Neuronal stem cell (in vitro differentiated cells): ENCODE measurements at places on chromosomes 7 and 10.
A peak's percentile ranks its signal among the peaks of the same experiment; 100 is the strongest.

DNA sequence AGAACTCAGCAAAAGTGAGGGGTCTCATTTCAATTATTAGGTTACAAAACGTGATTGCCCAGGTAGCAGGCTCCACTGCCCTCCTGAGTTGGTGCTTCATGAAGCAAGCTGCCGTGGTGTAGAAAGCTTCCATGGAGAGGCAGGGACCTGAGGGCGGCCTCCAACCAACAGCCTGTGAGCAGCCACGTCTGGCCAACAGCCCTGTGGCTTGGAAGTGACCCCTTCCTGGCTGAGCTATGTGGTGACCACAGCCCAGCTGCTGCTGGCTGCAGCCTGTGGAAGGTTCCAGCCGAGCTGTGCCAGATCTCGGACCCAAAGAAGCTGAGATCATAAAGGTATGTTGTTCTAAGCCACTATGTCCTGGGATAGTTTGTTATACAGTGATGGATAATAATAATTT lies 122.5 kb upstream of the KLF6 start:
- DNase-seq: no peak

DNA sequence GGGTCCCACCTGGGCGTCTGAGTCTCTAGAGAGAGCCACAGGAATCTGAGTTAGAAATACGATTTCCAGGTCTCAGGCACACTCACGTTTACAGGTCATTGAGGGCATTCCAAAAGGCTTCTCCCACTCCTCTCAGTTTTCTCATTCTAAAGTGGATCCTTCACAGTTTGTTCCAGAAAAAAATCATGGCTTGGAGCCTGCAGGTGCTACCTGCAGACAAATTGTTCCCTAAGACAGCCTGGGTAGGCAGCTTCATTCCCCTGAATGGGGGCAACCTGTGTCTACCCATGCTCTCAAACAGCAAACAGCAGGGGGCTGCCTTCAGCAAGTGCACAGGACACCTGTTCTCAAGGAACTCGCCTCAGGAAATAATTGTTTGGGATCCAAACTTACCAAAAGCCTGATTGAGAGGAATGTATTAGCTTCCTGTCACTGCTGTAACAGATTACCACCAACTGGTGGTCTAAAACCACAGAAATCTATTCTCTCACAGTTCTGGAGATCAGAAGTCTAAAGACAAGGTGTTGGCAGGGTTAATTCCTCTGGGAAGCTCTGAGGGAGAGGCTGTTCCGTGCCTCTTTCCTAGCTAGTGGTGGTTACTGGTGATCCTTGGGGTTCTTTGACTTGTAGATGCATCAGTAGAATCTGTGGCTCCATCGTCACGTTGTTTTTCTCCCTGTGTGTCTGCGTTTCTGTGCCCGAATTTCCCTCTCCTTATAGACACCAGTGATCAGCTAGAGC lies 117.2 kb downstream of the RAB11FIP2 start:
- no peak for DNase-seq

- no peak for DNase-seq
Measured at GRCh38 chr7:116408166-116408565, 91.4 kb upstream of the CAV2 start.

GRCh38 chr10:73003822-73004221 lies 49.2 kb upstream of the PLA2G12B start:
- no peak for DNase-seq

DNA sequence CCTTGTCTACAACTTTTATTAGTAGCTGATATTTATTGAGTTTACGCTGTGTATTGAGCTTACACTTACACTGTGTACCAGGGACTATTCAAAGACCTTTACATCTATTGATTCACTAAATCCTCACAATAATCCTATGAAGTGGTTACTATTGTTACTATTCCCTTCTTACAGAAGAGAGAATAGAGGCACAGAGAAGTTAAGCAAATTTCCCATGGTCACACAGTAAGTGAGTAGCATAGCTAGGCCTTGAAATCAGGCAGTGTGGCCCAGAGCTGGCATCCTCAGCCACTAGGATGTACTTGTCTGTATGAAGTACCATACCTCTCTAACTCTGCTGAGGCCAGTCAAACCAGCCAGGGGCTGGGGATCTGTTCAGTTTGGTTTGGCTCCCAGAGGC lies 7.6 kb downstream of the COL13A1 start:
- no peak for DNase-seq

- no peak for DNase-seq
Measured at GRCh38 chr7:107959527-107959898, 43.4 kb downstream of the LAMB1 start.

GRCh38 chr7:105026750-105027149 lies 12.7 kb downstream of the KMT2E start:
- no peak for DNase-seq

DNA sequence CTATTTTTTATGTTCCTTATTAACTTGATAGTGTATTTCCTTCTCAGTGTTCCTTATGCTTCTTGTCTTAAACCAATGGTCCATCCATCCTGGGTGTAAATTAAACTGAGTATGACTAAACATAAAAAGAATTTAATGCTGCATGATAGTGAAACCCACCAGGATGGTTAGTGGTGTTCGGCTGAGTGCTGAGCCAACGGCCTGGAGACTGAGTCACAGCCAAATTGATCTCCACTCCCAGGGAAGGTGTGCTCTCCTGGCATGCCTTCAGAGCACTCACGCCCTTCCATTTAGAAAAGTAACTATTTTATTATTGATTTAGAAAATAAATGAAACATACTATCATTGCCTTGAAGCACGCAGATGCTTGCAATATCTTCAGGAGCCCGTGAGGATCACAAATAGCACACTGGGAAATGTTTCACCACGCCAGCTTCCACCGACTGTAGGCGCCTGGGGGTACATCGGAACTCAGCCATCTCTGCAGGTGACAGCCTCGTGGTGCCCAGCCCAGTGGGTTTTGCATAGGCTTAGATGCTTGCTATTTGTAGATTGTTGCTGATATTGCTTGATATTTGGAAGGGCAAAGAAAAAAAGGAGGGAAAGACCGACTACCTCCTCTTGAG lies 40.0 kb upstream of the LOXL4 start:
- no peak for DNase-seq

GRCh38 chr7:45691155-45691656 lies 117.0 kb downstream of the ADCY1 start:
- DNase-seq: no peak

DNA sequence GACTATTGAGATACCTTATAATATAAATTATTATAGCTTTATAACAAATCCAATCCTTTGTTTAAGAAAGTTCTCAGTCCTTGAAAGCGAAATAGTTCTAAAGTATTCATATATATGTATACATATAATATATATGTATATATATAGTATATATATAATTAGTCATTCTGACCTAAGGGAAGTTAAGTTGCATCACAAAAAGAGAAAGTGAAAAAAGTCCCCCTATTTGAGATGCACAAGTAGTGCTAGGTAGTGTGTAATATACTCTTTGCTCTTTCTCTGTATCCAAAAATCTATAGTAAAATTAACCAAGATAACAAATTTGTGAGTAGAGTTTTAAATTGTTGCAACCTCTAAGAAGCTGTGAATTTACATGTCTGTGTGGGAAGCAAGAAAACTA lies 13.3 kb upstream of the IFIT1B start:
- no peak for DNase-seq

GRCh38 chr10:61047081-61047480 lies 103.1 kb upstream of the RHOBTB1 start:
- no peak for DNase-seq

- DNase-seq: no peak
Measured at GRCh38 chr10:77386838-77387237, 250.8 kb downstream of the KCNMA1 start.

GRCh38 chr7:31101544-31101943 lies 49.4 kb downstream of the ADCYAP1R1 start:
- no peak for DNase-seq

DNA sequence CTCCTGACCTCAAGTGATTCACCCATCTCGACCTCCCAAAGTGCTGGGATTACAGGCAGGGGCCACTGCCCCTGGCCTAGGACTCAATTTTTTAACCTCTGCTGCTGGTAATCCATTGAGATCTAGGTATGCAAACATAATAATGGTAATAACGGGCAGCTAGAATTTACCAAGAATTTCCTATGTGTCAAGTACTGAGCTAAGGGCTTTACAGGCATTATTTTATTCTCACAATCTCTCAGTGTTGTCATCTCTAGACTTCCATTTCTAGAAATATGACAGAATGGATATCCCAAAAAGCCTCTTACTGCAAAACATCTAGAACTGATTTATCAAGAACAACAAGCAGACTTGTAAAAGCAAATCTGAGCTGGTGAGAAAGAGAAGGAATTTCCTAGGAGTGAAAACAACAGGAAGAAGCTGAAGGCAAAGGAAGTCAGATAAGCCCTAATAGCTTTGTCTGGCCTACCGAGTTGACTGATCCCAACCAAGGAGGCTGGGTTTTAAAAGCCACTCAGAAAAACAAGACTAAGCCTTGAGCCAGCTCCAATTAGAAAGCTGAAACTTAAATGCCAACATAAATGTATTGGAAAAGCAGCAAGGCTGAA lies 70.6 kb downstream of the CCDC71L start:
- DNase-seq: no peak

DNA sequence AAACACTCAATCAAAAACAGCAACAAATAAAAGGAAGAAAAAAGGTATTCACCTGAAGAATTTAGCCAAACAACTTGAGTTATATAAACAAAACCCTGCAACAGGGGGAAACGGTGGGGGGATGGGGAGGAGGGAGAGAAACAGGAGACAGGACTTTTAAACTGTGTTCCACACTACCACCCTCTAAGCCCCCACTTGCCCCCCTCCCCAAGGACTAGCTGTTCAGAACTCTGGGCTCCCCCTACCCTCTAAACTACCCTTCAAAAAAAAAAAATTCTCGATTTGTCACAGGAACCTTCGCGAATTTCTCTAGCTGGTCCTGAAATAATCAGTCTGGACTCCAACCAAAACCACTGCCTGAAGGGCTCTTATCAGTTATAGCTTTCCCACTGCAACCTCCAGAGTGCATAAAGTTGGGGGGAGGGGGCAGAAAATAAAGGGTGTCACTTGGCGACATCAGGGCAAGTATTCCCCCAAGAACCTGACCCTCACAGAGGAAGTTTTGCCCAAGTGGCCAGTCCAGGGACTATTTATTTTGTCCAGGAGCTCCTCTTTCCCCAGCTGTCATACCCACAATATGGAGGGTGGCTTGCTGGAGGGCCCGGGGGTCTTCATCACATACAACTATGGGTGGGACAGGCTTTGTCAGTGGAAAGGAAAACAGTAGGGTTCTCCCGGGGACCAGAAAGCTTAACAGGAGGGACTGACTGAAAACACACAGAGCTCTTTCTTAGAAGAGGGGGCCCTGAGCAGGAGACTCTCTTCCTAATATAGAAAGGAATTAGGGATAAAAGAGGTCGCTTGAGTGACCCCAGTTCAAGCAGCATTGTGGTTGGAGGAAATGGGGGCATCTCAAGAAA lies 1.3 kb downstream of the UBE2H start:
- peak; percentile 29 for DNase-seq

DNA sequence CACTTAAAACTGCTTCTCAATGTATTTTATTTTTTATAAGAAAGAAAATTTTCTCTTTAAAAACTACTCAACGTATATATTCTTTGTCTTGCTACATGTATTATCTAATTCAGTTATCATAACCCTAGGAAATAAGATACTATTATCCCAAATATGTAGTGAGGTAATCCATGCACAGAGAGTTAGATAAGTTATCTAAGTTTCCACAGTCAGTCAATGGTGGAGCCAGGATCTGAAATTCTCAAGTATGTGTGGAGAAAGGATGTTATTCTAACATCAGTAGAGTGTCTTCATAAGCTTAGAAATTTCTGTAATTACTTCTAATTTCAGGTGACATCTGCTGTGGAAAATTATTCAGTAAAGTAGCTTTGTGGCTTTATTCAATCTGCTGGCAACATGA lies 239.9 kb downstream of the CSTF2T start:
- DNase-seq: no peak

GRCh38 chr7:131638641-131639430 lies 82.4 kb upstream of the PODXL start:
- DNase-seq: no peak

GRCh38 chr7:95427166-95427565 lies 7.7 kb downstream of the PON2 start:
- DNase-seq: no peak

DNA sequence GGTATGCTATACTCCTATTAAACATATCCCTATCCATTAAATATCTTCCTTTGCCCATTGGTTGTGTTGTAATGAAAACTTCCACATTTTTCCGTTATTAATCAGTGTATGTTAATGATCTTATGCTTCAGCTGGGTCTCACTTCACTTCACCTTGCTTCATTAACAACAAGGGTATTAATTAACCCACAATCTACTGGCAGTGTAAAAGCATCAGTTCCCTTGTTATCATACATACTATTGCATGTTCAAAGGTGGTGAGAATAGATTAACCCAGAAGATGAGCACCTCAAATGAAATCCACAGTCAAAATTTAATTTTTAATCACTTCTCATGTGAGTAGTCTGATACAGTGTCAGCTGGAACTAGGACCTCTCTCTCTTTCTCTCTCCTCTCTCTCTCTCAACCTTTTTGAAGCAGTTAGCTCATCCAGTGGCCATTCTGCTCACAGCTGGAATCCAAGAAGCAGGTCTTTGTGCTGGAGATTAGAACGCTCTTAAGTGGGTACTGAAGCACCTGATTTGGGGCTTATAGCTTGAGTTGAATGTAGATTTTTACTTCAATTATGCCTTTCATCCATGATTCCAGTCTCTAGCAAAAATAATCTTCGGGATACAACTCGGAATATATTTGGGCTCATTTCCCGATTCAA lies 172.3 kb downstream of the RAPGEF5 start:
- no peak for DNase-seq

GRCh38 chr10:69703766-69704630 lies 74.0 kb downstream of the FAM241B start:
- DNase-seq: no peak

GRCh38 chr7:73382934-73383503 lies 50.6 kb upstream of the FZD9 start:
- DNase-seq: no peak

DNA sequence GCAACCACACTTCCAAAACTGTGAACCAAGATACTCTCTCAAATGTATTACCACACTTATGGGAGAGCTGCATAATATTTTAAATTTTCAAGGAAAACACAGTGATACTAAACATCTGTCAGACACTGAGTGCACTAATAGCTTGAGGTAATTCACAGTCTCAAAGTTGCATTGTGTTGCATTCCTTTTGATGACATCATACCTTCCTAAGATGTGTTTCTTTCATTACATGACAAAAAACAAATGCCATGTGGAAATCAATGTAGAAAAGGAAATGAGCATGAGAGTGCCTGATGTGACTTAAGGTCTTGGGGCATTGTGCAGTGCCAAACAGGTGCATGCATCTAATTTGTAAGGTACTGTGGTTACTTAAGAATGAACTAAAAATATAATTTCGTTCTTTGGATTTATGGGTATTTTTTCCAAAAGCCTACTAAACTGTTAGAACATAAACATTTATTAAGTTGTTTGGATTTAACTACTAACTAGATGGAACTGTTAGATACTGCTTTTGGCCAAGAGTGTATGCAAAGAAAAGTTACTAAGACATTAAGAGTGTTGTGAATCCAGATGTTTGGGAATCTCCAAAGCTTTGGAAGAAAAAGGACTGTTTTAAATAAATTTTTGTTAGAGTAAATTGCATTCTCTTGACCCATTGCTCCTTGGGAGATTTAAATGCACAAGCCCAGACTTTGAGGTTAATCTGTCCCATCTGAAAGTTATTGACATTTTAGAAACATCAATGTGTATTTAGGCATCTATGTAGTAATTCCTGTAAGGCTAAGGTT lies 496.2 kb upstream of the SEMA3D start:
- no peak for DNase-seq
